NCI-H1436 treated with DMSO at 0.1 percent for 48 hours (cell line): ENCODE measurements at places on chromosomes 11 and 22.

GRCh38 chr11:63829823-63830489, 9.0 kb upstream of the MARK2 start:
- DNase-seq: no peak

DNA sequence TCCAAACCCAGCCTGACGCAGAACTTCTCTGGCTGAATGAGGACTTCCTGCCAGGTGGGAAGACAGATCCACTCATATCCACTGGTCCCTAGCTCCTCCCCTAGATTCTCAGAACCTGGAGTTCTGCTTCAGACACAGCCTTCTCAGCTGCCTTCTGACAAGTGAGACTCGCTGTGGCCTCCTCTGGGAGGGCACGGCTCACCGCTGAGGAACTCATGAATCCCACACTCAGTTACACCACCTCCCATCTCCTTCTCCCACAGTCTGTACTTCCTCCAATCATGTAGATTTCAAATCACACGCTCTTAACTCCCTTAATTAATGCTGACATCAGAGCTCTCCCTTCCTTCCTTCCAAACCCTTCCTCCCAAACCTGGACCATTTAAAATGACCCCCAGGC, 86.4 kb upstream of the TMEM45B start:
- DNase-seq: no peak

DNA sequence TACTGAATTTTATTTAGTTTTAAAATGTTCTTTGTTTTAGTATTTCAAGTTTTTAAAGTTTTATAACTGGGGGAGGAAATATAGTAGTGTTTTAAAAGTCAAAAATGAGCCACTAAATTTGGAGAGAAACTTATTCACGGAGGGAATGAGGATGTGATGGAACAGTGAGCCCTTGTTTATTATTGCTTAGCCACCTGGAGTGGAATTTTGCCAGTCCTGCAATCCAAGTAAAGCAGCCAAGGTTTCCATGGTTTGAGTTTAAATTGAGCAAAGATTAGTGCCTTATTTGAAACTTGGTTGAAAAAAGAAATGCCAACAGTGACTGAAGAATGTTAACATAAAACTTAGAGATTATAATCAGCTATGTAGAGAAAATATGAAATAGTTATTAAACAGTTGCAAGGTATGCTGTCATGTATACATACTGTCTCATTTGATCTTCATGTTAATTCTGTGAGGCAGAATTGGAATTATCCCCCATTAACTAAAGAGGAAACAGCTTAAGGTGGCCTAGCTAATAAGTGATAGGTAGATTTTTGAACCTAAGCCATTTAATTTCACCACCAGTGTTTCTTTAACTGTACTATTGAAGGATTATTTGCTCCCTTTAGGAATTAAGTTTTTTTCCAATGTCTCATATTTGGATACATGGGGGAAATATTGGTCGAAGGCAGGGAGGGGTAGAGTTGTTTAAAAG, 36.4 kb downstream of the SWAP70 start:
- no peak for DNase-seq

DNA sequence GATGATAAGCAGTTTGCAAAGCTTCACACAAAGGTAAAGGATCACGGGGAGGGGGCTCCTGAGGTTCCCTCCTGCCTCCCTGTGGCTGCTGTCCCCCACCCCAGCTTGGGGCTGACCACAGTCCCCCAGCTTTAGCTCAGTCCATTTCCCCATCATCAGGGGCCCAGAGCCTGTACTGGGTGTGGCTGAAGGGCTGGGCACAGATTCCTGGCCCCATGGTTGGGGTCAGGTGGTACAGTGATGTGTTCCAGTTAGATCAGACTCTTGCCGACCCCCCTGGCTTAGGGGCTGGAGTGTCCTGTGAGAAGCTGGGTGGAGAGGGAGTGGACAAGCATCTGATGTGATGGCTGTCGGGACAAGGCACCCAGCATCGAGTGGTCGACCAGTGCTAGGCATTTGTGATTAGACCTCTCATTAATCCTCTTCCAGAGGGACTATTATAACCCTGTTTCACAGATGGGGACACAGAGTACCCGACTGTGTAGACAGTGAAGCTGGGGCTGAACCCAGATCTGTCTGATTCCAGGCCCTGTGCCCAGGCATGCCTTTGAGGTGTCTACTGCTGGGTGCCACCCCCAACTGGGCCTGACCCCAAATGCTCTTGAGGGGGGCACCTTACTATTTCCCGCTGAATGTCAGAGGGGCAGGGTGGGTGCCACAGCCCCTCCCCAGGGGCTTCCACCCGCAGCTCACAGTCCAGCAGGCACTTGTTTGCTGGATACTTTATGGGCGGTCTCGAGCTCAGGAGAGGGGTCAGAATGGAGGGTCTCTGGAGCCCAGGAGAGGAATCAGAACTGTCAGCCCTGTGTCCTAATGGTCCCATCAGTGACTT, 4.3 kb downstream of the SHANK3 start:
- no peak for DNase-seq

GRCh38 chr11:93526346-93526633, 16.9 kb downstream of the SMCO4 start:
- DNase-seq: no peak

DNA sequence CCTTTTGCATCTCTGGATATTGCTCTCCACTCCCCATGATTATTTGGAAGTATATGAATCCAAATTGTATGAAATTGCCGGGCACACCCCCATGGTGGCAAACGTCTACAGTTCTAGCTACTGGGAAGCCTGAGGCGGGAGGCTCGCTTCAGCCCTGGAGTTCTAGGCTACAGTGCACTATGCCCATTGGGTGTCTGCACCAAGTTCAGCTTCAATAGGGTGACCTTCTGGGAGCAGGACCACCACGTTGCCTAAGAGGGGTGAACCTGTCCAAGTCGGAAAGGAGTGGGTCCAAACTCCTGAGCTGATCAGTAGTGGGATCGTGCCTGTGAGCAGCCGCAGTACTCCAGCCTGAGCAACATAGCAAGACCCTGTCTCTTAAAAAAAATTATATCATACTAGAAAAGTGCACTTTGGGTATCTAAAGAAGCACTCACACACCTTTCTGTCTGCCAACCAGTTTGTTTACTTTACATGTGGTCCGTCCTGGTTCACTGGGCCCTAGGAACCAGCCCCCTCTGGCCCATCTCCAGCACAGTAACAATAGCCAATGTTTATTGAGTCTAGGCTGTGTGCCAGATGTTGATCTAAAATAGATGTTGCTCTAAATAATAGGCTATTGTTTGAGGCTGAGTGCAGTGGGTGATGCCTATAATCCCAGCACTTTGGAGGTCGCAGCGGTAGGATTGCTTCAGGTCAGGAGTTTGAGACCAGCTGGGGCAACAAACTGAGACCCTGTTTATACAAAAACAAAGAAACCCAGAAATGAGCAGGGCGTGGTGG, 16.4 kb upstream of the KAT5 start:
- DNase-seq: peak; percentile 16

GRCh38 chr11:67437809-67438157, 301 bp upstream of the PTPRCAP start:
- DNase-seq: no peak

DNA sequence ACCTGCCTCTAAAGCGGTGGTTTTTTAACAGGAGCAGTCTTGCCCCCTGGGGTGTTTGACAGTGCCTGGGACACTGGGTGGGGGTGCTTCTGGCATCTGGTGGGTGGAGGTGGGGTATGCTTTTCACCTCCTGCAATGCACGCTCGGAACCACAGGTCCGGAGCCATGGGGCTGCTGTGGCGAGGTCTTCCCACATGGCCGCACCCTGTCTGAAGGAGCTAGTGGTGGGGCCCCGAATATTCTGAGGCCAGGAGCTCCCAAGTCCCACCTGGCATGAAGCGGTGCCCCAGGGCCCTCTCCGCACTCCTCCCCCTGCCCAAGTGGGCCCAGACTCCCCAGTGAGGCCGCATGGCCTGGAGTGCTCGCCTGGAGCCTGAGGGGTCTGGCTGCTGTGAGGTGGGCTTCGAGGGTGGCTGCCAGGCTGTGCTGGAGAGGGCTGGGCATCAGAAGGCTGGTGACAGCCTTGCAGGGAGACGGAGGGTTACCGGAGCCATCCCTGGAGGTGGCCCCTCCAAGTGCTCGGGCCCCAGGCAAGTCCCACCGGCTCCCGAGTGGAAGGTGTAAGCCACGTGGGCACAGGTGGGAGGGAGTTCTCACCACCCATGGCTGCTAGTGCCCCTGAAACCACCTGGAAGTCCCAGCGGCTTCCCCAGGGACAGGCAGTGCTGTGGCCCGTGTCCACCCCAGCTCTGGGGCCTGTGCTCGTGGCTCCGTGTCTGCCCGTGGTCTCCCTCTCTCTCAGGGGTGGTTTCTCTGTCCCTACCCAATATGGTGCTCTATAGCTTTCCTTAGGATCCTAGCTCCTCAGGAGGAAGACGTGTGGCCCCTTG, 15.1 kb downstream of the TBX1 start:
- DNase-seq: no peak

GRCh38 chr11:112613051-112613972, 347.9 kb upstream of the NCAM1 start:
- DNase-seq: no peak

DNA sequence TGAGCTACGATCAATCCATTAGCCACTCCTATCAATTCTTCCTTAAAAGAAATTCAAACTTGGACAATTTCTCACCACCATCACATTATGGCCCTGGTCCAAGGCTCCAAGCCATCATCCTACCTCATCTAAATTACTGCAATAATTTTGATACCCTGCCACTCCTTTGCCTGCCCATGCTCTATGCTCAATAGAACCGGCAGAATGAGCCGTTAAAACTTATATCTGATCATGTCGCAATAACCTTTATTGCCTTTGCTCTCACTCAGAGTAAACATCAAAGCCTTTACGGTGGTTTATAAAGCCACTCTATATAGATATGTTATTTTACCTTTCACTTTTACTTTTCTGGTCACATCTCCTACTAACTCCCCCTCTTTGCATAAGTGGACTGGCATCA, 2392.1 kb upstream of the RAG2 start:
- no peak for DNase-seq

DNA sequence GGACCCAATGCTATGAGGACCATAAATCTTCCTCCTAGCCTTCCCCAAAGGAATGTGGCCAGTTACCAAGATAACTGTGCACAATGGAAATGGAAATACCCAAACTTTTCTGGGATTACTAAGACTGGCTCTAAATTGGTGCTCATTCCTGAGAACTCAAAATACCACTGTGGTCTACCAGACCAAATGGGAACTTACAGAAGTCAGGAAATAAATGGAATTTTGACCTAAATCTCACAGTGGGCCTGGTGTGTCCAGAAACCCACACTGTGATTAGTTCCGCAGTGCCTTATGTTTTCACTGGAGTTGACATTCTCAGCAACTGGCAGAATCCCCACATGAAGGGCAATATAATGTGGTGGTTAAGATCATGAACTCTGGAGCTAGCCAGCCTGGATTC, 99.4 kb upstream of the ZC3H12C start:
- no peak for DNase-seq

- no peak for DNase-seq
These were observed 83.6 kb upstream of the BLID start for GRCh38 chr11:122199661-122200060.

- DNase-seq: no peak
These were observed 32.8 kb upstream of the NUP50 start for GRCh38 chr22:45130891-45131290.

GRCh38 chr11:123856444-123856843, 29.0 kb downstream of the TMEM225 start:
- no peak for DNase-seq

- DNase-seq: no peak
These were observed 7.8 kb downstream of the MS4A12 start for GRCh38 chr11:60500276-60500910.

DNA sequence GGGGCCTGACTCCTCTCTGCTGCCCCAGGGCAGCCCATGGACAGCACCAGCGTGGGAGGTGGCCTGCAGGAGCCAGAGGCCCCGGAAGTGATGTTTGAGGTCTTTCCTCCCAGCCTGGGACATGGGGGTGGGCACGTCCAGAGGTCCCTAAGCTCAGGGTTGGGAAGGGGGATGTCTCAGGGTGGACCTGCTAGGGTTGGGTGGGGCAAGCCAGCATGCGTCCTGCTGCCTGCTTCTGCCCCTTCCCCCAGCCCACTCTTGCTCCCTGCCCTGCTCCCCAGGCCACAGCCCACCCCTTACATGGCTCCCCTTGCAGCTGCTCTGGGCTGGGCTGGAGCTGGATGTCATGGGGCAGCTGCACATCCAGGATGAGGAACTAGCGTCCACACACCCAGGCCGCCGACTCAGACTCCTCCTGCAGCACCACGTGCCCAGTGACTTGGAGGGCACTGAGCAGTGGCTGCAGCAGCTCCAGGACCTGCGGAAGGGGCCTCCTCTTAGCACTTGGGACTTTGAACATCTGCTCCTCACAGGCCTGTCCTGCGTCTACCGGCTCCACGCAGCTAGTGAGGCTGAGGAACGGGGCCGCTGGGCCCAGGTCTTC, 1.3 kb downstream of the FAM180B start:
- no peak for DNase-seq

DNA sequence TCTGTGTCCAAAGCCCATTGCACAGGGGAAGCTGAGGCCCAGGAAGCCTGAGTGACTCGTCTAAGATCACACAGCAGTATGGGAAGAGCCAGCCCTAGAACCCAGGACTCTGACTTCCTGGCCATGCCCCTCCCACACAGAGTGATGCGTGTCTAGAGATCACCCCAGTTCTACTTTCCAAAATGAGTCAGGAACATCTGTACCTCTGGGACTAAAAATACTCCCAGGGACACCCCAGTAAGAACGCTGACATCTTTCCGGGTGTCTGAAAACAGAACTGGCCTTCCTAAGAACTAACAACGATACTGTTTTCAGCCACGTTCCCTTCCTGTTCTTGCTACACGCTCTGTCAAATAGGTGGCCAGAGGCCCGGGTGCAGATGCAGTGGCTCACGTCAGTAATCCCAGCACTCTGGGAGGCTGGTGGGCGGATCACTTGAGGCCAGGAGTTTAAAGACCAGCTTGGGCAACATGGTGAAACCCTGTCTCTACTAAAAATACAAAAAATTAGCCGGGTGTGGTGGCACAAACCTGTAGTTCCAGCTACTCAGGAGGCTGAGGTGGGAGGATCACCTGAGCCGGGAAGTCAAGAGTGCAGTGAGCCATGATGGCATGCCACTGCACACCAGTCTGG, 21.7 kb upstream of the PDGFB start:
- DNase-seq: no peak

DNA sequence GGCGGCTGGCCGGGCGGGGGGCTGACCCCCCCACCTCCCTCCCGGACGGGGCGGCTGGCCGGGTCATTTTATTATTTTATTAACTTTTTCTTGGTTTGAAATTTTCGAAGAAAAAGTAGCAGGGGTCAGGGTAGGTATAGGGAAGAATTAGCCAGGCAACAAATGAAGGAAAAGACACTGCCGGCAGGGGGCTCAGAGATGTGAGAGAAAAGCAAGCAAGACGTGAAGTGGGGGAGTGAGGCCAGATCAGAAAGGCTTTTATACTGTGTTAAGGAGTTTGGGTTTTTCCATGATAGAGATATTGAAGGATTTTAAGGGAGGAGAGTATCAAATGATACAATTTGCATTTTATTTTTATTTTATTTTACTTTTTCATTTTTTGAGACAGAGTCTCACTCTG, 19.0 kb downstream of the RNF214 start:
- DNase-seq: no peak

- no peak for DNase-seq
These were observed 218.1 kb upstream of the PLET1 start for GRCh38 chr11:112478806-112479205.
